ENCODE measurements at places on chromosomes 7 and 10.
A peak's percentile ranks its signal among the peaks of the same experiment; 100 is the strongest.

- DNase-seq: no peak
Observed at GRCh38 chr10:71303569-71303907, 15.5 kb upstream of the SLC29A3 start.

DNA sequence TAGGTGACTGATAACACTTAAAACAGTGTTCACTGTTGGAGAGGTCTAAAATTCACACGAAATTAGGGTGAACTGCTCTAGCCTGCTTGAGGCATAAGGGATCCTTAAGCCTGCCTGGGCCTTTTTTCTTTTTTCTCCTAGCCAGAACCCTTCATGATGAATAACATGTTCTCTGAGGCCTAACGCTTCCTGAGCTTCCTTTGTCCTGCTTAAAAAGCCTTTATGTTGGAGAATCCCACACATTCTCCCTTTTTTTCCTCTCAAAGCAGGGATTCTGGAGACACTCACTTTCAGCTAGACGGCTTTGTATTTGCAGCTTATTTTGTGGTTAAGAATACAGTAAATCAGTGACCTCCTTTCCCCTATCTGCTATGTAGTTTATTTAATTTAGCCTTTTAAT lies 354.7 kb upstream of the PHF14 start:
- no peak for DNase-seq

DNA sequence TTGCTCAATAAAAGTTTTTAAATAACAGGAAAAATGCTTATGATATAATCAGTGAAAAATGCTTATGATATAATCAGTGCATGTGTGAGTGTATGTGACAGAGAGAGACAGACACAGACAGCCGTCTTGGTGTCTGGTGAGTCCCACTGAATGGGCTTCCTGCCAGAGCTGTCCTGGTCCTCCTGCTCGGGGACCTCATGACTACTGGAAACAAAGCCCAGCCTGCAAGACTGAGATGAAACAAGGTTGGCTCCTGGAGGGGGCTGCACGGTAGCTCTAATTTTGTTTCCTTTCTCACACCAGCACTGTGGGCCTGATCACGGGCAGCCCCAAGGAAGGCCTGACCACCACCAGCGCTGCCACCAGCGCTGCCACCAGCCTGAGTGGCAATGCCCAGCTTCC lies 57.3 kb downstream of the NRP1 start:
- DNase-seq: no peak

DNA sequence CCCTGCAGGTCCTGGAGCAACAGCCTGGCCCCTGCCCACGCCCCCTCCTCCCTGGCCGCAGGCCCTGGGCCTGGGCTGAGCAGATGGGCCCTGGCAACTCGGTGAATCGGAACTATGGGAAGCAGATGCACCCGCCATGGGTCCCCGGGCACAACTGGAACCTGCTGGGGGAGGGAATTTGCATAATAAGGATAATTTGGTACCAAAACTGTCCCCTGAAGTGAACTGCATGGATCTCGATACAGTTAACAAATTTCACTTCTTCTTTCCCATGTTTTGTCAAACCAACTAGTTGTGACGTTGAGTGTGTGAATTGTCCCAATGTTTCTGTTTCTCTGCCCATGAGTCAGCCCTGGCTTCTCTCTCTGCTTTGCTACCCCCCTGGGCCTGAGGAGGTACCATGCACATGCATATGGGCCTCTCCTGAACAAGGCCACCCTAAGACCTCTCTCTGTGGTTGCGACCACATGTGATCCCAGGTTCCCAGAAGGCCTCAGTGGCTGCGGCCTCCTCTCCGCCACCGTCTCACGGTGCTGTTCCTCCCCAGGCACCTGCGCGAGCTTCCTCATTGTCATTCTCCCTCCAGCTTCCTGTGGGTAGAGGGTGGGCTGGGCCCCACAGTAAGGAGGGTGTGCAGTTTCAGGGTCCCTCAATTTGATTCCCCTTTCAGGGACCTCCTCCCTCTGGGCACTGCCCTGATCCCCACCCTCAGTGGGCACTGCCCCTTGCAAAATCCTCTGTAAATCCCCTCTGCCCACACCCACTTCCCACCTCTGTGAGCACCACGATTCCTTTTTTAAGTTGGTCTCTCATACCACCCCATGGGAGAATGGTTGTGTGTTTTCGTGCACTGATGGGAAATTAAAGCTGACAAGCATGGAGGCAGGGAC lies 40.0 kb downstream of the FIGNL1 start:
- peak; percentile 41 for DNase-seq

GRCh38 chr10:116825901-116826300 lies 23.4 kb upstream of the ENO4 start:
- no peak for DNase-seq

GRCh38 chr7:41459623-41460261 lies 243.1 kb downstream of the INHBA start:
- no peak for DNase-seq

DNA sequence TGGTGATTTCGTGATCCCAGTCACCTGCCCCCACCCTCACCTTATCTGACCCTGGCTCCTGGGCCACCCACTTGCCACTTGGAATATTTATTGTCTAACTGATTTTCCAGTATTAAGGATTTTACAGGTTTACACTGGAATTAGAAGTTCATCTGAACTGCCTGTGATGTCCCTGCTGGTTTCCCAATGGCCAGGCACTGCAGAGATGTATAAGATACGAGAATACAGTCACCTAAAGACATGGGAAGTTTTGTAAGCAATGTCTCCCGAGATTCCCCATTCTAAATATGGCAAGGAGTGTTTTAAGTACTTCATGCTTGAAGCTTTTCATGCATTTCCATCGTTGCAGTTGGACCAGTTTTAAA lies 592.7 kb downstream of the SDK1 start:
- DNase-seq: no peak

- DNase-seq: no peak
Observed at GRCh38 chr7:112994656-112995055, 92.0 kb downstream of the GPR85 start.

DNA sequence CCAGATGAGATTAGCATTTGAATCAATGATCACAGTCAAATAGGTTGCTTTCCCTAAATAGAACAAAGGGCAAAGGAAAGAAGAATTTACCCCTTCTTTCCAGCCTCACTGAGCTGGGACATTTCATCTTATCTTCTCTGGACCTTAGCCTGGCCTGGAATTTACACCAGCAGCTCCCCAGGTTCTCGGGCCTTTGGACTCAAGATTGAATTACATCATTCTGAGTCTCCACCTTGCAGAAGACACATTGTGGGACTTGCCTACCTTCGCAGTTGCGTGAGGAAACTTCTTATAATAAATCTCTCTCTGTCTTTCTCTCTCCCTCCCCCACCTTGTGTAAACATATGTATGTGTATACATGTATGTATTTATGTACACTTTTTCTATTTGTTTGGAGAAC lies 732.4 kb downstream of the IPMK start:
- DNase-seq: no peak

DNA sequence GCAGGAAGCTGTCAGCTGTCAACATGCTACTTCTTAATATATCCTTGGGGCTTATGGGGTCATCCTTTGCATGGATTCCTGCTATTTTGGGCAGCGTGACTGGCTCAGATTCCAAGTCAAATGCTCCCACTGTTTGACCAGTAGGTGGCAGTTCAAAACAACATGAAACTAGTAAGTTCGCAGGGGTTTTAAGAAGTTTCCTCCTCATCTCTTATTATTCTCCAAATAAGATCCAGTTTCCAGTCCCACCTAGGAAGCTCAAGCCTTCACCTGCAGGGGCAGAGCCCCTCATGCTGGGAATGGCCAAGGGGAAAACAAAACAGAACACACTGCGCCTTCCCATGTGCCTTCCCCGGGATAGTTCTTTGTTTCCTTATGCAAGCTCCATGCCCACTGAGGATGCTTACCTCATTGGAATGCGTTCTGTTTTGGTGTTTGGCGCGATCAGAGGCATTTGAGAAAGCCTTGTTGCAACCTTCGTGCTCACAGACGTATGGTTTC lies 259.8 kb downstream of the GLI3 start:
- peak; percentile 3 for DNase-seq

DNA sequence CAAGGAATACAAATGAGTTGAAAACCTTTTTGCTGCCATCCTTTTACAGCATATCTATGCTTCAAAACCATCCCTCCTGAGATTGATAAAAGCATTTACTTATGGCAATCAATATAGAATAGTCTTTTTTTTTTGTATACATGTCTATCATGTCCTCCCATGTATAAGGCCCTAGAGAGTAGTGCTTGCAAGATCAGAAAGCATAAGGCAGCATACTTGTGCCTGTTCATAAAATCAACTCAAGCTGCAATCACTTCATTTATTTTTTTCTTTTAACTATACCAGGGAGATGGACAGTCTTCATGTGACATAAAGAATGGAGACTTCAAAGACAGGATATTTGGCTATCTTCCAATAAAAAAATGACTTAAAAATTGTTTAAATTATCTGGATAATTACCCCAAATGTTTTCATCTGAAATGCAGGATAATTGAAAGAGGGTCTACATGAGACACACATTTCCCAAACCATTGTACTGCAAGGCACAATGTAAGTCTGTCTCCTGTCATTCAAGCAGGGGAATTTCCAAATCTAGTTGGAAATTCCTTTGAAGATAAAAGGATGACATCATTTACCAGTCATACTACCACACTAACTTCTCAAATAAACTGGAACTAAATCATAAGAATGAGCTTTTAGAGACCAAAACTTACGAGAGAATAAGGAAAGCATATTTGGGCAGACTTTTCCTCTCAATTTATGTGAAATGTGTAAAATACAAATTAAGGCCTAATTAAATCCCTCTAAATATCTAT lies 22.5 kb downstream of the LRRN3 start:
- DNase-seq: no peak

- DNase-seq: no peak
Observed at GRCh38 chr10:80552151-80552646, 14.5 kb downstream of the SH2D4B start.

DNA sequence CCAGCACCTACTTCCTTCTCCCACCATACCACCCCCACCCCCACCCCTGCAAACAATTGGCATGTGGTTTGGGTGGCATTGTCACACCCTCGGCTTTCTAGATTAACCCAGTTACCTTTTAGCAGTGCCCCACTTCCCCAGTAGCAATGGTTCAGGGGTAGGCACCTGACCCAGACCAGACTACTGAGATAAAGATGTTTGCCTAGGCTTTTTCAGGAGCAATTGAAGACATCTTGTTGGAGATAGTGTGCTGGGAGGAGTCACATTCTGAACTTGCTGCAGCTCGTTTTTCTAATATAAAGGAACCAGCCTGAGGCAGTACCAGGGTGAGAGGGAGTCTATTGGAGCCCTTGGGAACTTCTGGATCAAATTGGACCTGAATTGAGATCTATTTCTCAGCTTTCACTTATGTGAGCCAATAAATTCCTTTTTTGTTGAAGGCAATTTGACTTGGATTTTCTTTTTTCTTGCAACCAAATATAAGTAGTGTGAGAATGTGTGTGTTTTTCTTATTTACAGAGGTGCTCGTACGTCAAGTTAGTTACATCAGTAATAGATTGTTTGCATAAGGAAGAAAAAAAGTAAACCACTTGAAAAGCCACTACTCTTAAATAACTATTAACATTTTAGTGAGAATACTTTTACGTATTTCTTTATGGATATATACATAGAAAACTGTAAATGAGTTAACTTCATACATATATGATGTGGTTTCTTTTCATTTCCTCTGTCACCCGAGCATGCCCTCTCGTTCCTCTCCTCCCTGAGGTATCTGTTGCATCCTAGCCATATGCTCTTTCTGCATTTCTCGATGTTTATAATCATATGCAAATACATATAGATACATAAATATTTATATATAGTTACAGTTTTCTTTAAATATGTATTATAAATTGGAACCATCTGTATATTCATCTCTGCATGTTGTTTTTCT lies 38.0 kb downstream of the RAB18 start:
- DNase-seq: no peak

- no peak for DNase-seq
Observed at GRCh38 chr10:69372126-69372980, 44.4 kb downstream of the TACR2 start.

- no peak for DNase-seq
Observed at GRCh38 chr7:90210981-90211380, 559 bp upstream of the STEAP2 start.

DNA sequence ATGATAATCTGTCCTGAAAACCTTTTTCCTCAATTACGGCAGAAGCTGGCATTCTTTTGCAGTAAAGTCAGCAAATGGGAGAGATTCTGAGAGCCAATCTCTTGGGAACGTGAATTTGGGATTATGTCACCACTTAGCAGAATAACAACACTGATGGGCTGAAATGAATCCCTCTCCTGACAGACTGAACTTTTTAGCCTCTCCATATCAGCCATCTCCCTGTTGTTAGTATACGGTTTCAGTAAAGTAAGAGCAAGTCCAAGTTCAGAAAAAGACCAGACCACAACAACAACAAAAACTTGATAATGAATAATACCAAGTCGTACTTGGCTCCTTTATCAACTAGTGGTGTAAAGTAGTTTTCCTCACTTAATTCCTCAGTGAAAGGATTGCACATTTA lies 1048.8 kb downstream of the GATA3 start:
- DNase-seq: no peak

- no peak for DNase-seq
Observed at GRCh38 chr10:53005612-53006345, 233.2 kb upstream of the MBL2 start.

DNA sequence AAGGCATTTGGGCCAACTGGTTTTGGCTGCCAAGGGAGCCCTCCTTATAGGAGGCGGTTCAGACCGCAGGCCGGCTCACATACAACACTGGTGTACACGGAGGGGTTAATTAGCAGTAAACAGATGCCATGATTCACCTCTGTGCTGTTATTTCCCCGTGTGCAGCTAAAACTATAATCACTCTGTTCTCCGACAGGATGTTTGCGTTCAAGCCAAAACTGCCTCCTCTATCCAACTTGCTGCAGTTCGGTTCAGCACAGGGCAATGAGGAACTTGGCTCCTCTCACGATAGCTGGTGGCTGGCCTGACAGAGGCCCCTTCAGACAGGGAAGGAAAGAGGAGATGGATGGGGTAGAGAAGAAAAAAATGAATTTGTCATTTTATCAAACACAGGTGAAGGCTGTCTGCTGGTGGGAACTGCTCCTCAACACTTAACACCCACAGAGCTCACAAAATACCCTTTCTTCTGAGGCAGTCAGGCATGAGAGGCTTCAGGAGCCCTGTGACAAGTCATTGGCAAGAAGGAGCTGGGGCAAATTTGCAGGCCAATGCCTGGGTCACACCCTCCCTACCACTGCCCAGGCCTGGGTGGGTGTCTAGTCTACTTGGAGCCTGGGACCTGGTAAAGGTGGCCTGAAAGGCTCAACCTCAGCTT lies 24.0 kb downstream of the KCNMA1 start:
- DNase-seq: no peak

GRCh38 chr7:4820967-4821471 lies 40.8 kb downstream of the PAPOLB start:
- no peak for DNase-seq

- DNase-seq: no peak
Observed at GRCh38 chr7:158310924-158311666, 276.5 kb downstream of the PTPRN2 start.
